ENCODE measurements at places on chromosomes 1 and 21.

DNA sequence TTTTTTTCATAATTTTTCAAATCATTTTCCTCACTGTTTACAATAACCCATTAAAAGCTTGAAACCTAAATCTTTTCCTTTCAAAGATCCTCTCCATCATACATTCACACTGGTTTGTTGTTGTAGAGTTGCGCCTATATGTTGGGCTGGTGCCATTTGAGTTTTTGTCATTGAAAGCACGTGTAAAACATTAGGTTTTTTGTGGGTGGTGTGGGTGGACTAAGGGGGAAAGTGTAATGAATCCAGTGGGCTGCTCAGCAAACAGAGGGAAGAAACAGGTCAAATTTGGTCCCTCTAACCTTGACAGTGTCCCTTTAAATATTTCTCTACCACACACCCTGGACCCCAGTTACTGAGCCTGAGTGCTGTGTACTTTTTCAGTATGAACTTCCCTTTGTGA lies 46.8 kb downstream of the KDM1A start:
- DNase-seq = no peak

DNA sequence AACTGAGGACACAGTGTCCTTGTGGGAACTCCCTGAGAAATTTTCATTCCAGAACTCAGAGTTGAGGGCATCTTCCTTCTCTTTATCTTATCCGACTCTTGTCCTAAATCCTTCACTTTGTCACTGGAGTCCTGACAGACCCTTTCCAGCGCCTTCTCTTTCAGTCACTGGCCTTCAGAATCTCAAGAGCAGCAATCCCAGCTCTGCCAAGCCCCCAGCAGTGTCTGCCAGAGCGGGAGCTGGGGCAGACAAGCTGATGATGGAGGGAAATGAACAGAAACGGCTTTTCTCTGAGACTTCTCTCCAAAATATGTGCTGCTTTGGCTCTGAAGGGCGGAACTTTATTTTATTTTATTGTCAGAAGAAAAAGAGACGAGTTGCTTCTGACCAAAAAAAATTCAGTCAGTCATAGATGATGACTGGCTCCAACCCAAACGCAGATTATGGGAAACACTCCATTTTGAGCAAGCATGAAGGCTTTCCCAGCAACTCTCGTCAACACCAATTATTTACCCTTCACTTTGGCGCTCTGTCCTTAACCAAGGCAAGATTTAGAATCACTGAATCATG lies 32.2 kb downstream of the MIS18A start:
- no peak for DNase-seq

GRCh38 chr1:115648717-115649691 lies 7.2 kb downstream of the VANGL1 start:
- no peak for DNase-seq

DNA sequence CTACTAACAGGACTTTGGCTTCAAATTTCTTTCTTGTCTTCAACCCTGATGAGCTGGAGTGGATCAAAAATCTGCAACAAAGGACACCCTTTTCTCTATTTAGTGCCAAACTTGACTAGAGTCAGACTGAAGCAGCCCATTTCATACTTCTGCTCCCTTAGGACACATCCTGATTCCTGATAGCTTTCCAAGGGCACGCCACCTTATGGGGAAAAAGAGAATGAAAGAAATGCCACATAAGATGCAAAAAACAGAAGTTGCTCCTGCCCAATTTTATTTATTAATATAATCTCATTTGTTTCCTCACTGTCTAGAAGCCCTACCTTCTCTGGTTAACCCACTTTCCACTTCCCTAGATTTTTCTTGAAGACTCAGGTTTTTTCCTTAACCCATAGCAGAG lies 72.7 kb upstream of the NBPF4 start:
- no peak for DNase-seq

GRCh38 chr1:11978301-11978700 lies 1.9 kb upstream of the MFN2 start:
- DNase-seq = no peak

DNA sequence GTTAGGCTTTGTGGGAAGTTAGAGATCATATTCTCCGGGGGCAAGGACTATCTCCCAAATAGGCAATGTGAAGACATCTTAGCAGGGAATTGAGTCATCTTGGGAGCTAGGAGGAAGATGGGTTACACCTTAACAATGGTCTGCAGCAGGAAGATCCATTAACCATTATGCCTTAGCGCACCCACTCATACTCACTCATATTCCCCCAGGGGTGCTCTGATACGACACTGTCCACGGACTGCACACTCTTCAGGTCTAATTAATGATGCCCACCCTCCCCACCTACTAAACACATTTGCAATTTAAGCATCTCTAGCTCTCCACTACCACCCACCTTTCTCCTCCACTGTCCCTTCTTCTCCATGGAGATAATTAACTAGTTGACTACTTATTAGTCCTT lies 857 bp upstream of the AK5 start:
- DNase-seq = no peak

DNA sequence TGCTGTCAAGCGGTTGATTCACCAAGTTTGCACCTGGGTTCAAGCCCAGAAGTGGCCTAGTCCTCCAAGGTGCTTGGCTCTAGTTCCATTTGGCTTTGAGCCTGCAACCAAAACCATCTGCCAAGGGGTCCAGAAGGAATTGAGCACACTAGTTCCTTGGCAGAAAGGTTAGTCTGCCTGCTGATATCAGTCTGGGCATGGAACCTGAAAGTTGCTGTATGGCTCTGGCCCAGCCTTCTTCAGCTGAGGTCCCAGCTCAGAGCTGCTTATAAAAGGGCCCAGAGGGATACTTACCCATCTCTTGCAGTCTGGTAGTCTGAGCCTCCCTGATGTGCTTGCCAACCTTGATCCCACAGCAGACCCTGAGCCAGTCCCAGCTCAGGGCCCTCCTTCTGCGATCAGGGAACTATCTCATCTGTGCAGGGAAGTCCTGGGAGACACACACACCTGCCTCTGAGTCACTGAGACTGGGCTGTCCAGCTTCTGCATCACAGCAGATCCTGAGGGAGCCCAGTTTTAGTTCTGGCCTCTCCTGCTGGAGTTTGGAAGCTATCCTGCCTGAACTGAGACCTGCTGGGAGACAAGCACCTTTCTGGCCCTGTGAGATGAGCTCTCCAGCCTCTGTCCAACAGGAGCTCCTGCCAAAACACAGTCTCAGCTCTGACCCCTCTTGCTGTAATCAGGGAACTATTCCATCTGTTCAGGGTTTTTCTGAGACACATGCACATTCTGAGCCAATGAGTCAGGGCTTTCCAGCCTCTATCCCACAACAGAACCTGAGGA lies 75.8 kb downstream of the CTH start:
- DNase-seq = no peak

- no peak for DNase-seq
Measured at GRCh38 chr1:43919906-43920305, 13.7 kb upstream of the ARTN start.

GRCh38 chr1:181659321-181659957 lies 176.1 kb downstream of the CACNA1E start:
- no peak for DNase-seq

Measured in CD8-positive, alpha-beta memory T cell (primary cell).